ENCODE measurements at places on chromosomes 3 and 15.

DNA sequence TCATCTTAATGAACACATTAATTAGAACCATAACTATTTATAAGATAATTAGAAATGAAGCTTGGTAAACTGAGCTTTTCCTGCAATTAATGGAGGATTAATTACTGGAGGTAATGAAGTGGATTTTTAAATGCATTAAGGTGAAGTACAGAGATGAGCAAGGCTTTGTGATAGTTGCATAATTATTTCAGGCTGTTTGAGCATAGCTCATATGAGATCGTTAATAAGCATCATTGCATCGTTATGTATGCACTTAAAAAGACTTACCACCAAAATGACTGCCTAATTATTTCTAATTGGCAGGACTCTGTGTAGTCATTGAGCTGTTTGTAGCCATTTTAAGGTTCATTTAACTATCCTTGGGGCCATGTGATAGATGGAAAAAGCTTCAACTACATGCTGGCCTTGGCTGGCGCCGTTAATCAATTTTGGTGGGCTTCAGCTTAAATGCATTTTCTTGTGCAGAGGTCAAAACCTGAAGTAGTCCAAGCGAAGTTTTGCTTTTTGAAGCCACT lies 55.3 kb downstream of the RSRC1 start:
- DNase-seq, result no peak

DNA sequence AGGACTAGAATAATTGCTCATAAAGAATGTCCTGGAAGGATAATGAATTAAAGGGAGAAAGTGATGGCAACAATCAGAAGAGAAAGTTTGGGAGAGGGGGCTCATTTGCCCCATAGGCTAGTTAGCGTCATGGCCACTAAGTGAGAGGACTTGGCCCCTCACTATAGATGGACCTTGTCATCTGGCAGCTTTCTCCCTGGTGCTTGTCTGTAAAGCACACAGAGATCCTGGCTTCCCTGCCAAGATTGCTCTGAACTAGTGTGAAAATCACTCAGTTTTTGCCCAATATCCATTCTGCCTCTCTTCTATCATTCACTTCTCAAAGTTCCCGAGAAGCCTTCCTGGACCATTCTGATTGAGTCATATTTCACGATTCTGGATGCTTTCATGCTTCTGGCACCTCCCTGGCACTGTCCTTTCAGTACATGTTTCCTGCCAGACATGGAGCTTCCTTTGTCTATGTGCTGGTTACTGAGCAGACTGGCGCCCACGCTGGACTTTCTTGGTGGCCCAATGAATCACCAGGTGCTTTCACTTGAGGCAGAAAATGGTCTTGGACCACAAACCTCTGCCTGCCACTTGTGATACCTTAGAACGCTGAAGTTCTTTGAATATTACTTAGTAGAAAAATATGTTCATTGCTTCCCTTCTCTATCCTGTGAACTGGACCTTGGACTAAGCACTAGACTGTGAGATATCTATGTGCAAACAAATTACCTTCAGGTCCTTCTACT lies 709.6 kb upstream of the CFAP20DC start:
- DNase-seq, result peak; percentile 9

- DNase-seq, result peak; percentile 33
Measured at GRCh38 chr3:38038447-38038911, 529 bp upstream of the DLEC1 start.

DNA sequence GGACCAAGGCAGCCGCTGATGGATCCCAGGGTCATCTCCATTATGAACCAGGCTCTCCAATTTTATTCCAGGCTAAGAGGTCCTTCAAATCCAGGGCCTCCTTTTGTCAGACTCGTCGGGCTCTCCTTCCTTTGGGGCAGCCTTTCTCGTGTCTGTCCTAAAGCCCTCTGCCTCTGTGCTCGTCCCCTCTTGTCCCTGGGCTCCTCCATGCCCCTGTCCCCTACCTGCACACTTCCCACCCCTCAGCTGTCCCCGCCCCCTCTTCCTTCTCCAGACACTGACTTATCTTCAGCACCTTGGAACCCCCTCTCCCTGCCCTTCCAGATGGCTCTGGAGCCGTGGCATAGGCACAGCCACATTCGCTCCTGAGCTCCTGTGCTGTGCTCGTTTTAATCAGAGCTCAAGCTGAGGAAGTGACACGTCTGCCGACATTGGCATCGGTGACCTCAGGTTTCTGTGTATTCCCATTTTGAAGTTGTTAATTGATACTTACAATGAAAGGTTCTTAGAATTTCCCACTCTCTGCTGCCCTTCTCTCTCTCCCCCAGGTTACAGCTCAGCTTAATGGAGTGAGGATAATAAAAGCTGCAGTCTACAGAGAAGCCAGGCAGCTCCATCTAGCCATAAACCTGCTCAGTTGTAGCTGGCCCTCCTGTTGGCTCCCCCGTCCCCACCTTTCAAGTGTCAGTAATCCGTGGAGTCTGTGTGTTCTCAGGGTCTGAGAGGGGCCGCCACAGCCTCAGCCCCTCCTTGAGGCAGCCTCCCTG lies 51.1 kb upstream of the SEC22A start:
- DNase-seq, result no peak

DNA sequence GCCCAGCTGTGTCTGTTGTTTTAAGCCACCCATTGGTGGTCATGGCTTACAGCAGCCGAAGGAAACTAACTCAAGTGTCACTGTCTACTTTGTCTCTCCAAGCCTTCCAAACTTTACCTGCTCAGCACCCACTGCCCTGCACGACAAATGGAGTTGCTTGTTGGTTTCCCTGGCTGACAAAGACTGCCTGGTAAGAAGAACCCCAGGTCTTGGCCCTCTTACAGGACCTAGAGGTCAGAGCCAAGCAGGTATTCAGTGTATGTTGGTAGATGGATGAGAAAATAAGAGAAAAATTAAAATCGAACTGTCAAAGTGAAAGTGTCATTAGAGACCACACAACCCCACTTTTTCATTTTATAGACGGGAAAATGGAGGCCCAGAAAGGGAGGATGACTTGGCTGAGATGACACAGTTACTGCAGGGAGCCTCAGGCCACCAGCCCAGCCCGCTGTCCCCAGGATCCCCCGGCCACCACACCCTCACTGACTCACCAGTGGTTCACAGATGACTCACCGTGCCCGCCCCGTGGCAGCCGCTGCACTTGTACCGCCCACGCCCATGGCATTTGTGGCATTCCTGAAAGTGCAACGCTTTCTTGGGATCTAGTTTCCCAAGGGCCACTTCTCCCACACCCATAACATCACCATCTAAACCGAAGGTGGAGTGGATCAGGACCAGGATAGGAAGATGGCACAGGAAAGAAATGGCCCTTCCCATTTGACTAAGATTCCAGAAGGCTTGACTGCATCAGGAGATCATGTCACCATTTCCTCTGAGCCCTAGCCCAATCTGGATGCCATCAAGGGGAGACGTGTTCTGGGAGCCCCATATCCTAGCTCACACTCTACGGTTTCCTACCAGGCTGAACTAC lies 15.2 kb downstream of the SSUH2 start:
- peak; percentile 58 for DNase-seq

Measured in stimulated activated CD4-positive, alpha-beta T cell treated with anti-CD3 and anti-CD28 coated beads, Interleukin-4, amount 100 ng/mL, for 1 hour (primary cell).